ENCODE measurements at places on chromosomes 2 and 18. TPM values are rescaled to one million over a fixed set of nuclear protein-coding genes. Genes with fewer than 3 reads are reported as not detected.

GRCh38 chr2:19818039-19818438 lies 83.7 kb downstream of the TTC32 start:
- DNase-seq: no peak

DNA sequence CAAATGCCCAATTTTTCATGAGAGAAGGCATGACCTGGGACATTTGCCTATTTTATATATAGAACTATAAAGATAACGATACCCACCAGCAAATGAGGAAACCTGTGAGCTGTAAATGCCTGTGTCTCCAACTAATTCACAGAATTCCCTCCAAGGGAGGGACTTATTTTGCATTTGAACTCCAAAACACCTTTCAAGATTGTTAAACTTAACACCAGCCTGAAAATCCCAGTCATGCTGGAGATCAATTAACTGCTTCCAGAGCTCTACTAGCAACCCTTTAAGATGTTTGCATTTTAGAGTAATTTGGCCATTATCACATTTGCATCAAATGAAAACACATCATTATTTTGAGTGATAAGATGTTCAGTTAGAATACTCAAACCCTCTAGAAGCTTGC lies 68.1 kb upstream of the KLHL14 start:
- DNase-seq: no peak

DNA sequence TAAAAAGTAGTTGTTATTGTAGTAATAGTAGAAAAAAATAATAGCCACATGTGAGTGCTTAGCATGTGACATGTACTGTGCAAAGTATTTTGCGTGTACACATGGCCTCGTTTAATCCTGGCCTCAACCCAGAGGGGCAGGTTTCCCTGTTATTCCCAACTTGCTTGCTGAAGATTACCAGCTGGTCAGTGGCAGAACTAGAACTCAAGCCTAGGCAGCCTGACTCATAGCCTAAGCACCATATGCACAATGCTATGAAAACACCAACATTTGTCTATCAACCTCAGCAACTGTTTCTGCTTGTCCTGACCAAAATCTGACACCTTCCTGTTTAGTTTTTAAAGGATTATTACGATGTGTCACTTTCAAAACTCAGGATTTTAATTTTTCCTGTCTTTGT lies 234.9 kb upstream of the SMAD7 start:
- DNase-seq: no peak

- DNase-seq: peak; percentile 81
Observed at GRCh38 chr2:232292395-232293154, 86.0 kb upstream of the ALPP start.

SP5 gene
- 8.5 TPM for total RNA-seq

ASAP2 gene
- total RNA-seq: 26.1 TPM

FAM124B gene
- 0.15 TPM for total RNA-seq
